ENCODE measurements at places on chromosomes 2 and 18.

DNA sequence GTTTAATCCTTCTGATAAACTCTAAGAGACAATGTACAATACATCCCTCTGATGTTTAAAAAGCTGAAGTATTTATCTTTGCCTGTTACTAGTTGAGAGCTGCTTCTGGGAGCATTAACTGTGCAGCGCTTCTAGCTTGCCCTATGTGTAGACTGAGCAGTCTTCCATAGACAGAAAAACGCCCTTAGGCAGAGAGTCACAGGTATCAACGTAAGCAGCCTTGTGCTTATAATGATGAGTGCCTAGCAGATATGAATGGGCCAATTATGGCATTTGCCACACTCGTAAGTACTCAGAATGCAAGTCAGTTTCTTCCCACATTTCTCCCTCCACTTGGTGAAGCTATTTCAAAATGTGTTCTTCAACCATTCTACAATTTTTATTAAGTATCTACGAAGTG is 731.1 kb upstream of the SLC8A1 start:
- no peak for DNase-seq

DNA sequence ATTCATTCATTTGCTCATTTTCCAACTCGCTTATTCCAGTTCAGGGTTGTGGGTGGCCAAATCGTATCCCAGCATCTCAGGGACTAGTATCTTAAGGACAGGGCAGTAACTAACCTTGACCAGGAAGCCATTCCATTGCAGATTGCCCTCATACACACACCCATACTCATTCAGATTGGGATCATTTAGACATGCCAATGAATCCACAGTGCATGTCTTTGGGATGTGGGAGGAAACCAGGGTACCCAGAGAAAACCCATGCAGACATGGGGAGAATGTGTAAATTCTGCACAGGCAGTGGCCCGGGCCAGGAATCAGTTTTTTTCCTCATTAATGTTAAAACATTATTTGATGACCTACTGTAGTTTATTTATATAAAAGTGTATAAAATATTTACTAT is 150.7 kb downstream of the USP34 start:
- no peak for DNase-seq

DNA sequence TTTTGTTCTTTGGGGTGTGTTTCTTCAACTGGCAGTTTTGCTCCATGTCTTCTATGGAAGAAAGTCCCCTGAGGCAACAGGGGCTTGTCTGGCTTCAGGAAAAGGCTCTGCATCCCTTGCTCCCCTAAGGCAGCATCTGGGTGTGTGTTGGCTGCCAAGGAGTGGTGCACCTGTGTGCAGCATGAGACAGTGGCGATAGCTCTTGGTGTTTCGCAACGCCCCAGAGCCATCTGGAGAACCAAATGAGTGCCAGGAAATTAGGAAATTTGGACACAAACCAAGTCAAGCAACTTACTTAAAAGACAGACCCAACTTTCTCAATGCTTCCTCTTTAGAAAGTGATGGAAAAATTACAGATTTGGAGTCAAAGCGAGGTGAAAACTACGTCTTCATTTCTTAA is 1044.4 kb upstream of the CNTNAP5 start:
- peak; percentile 93 for DNase-seq

DNA sequence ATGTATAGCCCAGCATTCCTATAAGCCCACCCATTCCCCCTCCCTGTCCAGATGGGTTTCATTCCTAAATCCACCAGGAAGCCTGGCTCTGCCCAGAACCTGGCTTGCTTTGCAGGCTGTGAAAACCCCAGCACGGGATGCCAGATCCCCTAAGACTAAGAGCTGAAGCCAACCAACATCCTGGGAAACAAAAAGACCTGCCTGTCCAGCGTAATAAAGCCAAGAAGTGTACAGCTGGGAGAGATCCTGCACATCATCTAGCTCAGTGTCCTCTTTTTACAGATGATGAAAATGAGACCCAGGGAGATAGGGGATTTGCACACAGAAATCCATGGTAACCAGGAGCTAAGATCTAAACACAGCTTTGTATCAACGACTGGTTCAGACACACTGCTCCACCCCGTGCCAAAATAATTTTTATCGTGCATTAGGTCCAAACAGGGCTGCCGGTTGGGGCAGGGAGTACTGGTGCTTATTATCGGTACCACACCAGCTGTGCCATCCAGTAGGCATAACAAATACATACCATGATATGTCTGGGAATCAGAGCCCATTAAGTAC is 2.9 kb downstream of the RND3 start:
- peak; percentile 56 for DNase-seq

DNA sequence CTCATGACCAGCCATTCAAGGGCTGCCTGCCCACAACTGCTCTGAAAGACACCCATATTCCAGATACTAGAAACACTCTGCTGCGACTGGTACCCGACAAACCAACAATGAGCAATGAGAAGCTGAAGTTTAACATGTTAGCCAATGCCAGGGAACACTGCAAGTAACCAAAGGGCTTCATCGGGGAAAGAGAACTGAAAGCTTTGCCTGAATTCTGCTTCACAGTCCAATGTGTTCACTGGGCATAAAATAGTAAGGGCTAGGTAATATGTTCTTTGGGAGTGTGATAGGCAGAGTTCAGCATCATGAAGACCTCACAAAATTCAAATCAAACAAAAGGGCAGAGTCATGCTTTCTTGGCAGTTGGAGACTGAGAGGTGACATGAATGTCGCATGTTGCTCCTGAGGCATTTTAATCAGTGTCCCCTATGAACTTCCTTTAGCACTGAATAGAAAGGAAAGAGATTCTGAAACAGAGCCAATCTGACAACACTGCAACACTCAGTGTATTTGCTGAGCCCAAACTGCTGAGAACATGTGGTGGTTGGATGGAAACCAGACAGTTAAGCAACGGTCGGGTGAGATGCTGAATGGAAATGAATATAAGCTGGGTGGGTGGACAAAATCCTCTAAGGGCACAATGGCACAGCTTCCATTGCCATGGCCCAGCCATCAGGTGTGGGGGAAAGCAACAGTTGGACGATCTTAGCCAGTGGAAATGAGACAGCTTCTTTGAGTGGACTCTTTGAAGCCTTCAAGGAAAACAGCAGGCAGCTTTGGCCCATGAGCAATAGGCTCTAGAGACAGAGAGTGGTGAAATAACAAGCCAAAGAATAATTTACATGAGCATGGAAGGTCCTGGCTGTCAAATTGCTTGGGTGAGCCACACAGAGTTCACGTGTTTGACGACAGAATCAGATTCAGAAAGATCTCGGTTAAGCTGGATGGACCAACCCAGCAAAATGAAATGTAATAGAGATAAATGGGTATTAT is 277.5 kb downstream of the AFF3 start:
- DNase-seq: peak; percentile 73

- no peak for DNase-seq
These were observed 232.0 kb upstream of the NRXN1 start for GRCh38 chr2:51263951-51264350.

- peak; percentile 68 for DNase-seq
These were observed 128.8 kb upstream of the TRIB2 start for GRCh38 chr2:12587729-12588522.

DNA sequence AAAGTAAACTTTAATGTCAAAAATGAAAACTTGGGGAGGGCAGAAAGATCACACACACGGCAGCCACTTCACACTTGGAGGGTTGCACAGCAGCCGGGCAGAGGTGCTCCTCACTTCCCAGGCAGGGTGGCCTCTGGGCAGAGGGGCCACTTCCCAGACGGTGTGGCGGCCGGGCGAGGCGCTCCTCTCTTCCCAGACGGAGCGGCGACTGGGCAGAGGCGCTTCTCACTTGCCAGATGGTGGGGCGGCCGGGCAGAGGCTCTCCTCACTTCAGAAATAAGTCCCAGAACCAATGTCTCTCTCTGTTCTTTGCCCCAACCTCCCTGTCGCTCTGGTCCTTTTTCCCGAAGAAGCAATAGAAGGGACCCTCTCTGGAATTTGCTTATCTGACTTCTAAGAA is 65.7 kb upstream of the LRPPRC start:
- DNase-seq: no peak

DNA sequence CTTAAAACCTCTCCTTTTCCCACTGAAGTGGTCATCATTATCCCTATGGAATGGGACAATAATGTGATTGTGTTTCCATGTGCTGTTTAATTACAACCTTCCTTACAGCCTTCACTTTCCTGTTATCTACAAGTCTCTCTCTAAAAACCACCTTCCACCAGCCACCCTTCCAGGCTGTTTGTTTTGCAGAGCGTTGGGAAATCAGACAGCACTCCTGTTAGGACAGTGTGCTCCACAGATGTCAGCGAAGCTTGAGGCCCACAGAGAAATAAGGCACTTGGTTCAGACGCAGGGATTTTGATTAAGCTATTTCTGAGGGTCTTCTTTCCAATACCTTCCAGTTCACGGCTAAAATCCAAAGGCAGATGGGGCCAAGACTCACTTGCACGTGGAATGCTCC is 32.3 kb upstream of the ASPRV1 start:
- no peak for DNase-seq

GRCh38 chr2:127737892-127738291 is 36.6 kb downstream of the SFT2D3 start:
- no peak for DNase-seq

DNA sequence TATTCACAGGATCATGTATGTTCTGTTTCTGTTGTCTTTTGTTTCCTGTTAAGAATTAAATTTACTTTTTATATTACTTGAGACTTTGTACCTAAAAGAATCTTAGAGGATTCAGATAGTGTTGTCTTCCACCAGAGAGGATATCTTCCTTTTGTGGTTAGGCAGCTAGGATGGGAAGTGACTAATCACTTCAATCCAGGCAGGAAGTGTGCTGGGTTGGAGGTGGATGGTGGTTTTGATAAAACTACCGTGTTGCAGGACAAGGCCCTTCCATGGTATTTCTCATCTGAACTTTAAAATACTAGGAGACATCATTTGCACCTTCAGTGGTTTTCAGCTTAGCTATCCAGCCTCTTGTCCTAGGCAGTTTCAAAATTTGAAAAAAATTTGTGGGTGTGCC is 728.6 kb upstream of the CDH2 start:
- DNase-seq: peak; percentile 24

- no peak for DNase-seq
These were observed 678.5 kb downstream of the ARHGAP15 start for GRCh38 chr2:143807671-143808070.

- DNase-seq: no peak
These were observed 554.5 kb downstream of the CBLN2 start for GRCh38 chr18:71989616-71990015.

DNA sequence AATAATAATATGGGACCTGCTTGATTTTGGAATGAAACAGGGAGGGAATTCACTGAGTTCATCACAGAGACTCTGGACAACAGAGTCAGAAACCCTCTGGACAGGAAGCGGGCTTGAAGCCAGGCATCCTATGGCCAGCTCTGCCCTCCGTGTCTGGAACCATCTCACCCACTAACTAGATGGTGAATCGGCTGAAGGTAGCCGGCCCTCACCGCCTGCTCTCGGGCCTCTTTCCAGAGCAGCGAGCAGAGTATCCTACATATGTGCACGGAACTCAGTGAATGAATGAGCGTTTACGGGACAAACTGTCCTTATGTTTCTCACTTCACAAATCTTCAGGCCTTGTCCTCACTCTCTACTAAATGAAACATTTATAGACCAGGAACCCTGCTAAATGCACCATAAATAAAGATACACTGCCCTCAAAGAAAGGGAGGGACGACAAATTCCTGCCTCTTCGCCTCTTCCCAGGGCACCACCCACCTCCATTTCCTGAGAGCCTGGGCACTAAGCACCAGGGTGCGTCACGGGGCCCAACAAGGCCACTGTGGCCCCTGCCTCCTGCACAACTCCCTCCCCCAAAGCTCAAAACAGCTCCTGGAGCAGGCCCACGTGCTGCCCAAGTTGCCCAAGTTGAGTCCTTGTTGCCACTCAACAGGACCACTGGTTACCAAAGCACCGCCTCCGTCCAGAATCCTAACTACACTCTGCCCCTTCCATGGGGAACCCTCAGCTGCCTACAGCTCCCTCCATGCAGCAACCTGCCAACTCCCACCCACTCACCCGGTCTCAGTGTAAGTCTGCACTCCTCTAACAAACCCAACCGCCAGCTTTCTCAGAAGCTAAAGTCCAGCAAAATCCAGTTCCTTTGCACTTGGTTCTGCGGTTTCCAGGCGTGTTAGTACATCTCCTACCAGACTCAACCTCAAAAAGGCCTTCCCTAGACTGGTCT is 1.7 kb downstream of the TBC1D8 start:
- DNase-seq: no peak
